ENCODE measurements at places on chromosomes 3 and 15. TPM values are rescaled to one million over a fixed set of nuclear protein-coding genes. Genes with fewer than 3 reads are reported as not detected.

- DNase-seq = no peak
These were observed 95.8 kb downstream of the ARNT2 start for GRCh38 chr15:80500021-80500420.

GRCh38 chr3:101868534-101869464, 19.5 kb downstream of the NFKBIZ start:
- DNase-seq = no peak

- peak; percentile 45 for DNase-seq
These were observed 395 bp downstream of the ZFAND6 start for GRCh38 chr15:80059786-80060355.

DNA sequence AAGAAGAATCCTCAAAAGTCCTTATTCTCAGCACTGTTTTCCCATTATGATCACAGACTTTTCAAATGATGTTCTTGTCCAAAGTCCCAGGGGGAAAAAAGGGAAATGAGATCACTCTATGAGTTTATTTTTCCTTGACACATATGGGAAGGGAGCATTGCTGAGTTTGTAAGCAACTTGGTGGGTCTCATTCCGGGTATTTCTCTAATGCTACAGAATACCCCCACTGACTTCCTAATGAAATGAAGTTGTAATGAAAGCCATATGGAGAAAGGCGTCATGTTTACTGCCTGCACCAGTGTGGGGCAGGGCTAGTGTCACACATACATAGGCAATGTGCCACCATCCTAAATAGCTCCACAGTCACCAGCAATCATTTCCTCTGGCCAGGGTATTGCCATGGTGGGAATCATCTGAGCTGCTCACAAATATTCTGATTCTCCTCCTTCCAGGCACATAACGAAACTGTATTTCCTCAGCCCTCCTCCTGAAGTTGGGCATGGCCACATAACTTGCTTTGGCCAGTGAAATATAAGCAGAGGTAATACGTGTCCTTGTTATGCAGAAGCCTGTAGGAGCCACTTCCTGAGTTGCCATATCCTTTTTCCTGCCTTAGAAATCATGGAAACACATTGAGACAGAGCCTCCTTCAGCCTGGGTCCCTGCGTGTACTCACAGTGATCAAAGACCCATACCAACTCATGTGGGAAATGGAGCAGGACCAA, 41.0 kb upstream of the C15orf61 start:
- no peak for DNase-seq

DNA sequence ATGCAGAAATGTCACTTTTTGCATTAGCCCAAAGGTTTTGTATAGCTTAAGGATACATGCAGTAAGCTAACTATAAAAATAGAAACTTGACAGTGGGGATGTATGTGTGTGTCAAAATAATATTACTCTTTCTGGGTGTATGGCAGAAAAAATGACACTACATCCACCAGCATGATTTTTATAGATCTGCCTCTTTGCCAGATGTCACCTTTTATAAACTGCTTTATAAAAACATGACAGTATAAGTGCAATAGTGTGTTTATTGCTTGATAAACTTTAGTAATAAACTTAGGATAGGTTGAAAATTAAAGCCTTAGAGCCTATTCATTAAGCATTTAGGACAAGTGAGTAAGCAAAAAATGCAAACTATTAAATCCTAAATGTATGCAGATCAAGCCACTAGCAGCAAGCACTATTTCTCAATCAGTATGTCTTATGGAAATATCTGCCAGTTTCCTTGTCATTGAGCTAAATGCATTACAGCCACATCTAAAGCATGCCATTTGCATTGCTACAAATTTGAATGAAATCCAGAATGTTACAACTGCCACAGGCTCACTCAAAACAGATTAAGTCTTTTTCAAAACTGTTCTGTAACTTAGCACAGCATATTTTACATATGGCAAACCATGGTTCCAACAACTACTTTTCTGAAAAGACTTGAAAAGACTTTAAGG, 935.0 kb downstream of the FHIT start:
- no peak for DNase-seq

- no peak for DNase-seq
These were observed 10.6 kb upstream of the B3GNT5 start for GRCh38 chr3:183242431-183242830.

GRCh38 chr3:195388380-195388779, 54.4 kb downstream of the ACAP2 start:
- DNase-seq = no peak

Gene DZIP1L
- not detected for total RNA-seq

Gene HEG1
- total RNA-seq = 5.8 TPM

Gene SLC25A20
- 16.2 TPM for total RNA-seq

Gene PPP2R3A
- 0.17 TPM for total RNA-seq

Gene GABRA5
- not detected for total RNA-seq

Gene PRTG
- not detected for total RNA-seq
